ENCODE measurements at places on chromosomes 5 and 9. TPM values are rescaled to one million over a fixed set of nuclear protein-coding genes. Genes with fewer than 3 reads are reported as not detected.

- DNase-seq = no peak
Measured at GRCh38 chr9:87464992-87465378, 32.7 kb upstream of the DAPK1 start.

DNA sequence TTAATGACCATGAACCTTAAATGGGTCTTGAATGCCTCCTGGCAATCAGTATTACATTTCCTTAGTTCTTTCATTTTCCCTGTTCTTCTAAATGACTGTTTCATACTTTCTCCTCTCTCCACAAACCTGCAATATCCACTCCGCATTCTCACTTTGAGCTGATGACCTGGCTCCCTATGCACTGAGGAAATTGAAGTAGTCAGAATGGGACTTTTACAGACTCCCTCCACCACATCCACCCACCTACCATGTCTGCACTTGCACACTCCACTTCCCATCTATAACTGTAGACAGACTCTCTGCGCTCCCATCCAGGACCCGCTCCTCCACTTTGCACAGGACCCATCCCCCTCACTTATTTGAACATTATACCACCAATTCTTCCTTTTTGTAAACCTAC lies 36.2 kb upstream of the GZMA start:
- no peak for DNase-seq

DNA sequence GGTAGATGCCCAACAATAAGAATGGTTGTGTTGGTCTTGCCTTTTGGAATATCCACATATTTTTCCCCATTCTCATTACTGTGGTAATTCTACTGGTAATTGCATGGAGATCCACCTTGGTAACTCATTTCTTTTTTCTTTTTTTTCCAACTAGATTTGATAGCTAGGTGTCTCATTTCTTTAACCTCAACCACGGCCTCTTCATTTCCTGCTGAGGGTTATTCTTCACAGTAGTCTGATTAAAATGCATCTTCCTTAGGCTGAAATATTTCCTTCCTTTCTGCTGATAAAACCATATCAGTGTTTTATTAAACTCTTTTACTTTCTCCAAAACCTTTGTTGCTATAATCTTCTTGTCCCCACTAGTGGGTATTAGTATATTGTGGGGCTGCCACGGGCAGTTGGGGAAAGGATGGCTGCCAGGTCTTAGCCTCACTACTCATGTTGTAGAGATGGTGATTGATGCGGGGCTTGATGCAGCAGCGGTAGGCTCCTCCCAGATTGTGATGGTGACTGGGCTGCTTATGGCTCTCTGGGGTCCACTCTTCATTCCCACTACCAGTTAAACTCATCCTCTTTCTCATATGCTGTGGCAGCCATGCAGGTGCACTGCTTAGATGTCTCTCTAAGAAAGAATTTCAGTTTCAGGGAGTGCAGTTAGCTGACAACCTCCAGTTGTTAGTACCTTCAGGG lies 35.9 kb downstream of the KIF2A start:
- no peak for DNase-seq

- no peak for DNase-seq
Measured at GRCh38 chr5:146068977-146069779, 36.2 kb downstream of the PLAC8L1 start.

- DNase-seq = no peak
Measured at GRCh38 chr5:176821441-176821840, 11.1 kb downstream of the UNC5A start.

DNA sequence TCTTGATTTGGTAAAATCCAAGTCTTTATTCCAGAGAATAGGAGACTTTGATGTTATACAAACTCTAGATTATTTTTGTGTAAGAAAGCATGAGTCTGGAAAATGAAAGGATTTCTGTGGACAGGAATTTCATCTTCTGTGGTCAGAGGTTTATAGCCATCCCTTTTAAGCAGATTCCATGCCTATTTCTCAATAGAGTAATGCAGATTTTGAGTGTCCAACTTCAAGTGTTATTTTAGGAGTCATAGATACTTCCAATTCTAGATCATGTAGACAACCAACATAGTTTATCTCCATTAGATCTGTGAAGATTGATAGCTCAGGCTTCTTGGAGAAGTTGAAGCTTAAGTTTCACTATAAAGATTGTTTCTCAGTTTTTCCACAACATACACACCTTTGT lies 379.7 kb downstream of the PSAT1 start:
- no peak for DNase-seq

DNA sequence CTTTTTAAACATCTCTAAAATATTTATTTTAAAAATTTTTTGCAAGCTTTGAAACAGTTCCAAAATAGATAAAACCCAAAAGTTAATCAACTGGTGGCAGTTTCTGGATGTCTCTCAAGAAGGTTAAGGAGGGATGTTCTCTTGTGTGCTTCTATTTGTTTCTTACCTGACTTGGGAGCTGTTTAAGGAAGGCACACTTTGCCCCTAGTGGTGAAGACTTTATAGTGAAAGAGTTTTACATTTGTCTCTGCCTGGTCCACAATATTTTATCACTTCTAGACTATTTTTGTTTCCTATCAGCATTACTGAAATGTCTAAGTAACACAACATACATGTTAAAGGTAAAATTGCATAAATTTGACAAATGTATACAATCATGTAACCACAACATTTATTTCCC lies 552.8 kb downstream of the SEMA5A start:
- no peak for DNase-seq

DNA sequence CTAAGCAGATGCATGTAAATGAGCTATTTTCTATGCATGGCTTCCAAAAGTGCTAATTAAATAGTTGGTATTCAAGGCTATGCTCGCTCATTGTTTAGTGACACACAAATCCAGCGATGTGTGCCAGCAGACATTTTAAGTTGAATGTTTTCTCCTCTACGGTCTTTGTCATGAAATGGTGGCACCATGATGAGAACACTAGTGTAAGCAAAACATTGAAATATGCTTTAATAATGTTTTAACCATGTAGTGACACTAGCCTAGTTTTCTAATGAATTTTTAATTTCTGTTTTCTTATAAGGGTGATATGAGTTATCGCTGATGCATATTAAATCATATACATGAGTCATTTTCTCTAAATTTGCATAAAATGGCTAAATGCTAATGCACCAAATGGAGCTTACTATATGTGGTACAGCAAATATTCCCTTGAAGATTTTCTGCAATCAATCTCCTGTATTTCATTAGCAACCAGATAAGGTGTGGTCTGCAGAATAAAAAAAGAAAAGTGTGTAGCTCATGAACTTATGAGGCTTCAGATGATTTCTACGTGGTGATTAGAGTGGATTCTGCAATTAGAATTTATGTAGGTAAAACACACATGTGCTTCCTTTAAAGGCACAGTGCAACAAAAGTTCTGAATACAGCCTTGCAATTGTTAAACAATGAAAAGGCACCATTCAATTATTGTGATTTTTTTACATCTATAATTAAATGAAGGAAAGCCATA lies 226.6 kb downstream of the MEF2C start:
- no peak for DNase-seq

SHOC1 gene
- not detected for total RNA-seq

CATSPER3 gene
- not detected for total RNA-seq

CCNJL gene
- not detected for total RNA-seq

All from ascending aorta (tissue), 2 donors.